Myocyte (in vitro differentiated cells): ENCODE measurements at places on chromosomes 3 and 15. TPM values are rescaled to one million over a fixed set of nuclear protein-coding genes. Genes with fewer than 3 reads are reported as not detected.

SPTSSB gene
- total RNA-seq, result not detected in 2 replicates

SEMA3B gene
- 8.3 and 14.0 TPM in 2 replicates for total RNA-seq

RSRC1 gene
- total RNA-seq, result 29.0 and 34.3 TPM in 2 replicates

IMPG2 gene
- 0.67 and 0.78 TPM in 2 replicates for total RNA-seq

MNS1 gene
- total RNA-seq, result 2.4 and 2.5 TPM in 2 replicates

GHSR gene
- total RNA-seq, result not detected in 2 replicates

MBNL1 gene
- total RNA-seq, result 83.7 and 115 TPM in 2 replicates

NPRL2 gene
- 24.6 and 27.6 TPM in 2 replicates for total RNA-seq

FOXB1 gene
- not detected in 2 replicates for total RNA-seq

EFCAB12 gene
- 0.35 TPM in 1 of 2 replicates, not detected in the other for total RNA-seq

CHDH gene
- total RNA-seq, result 0.05 and 2.4 TPM in 2 replicates

GAP43 gene
- total RNA-seq, result 0.16 TPM in 2 replicates

ZNF80 gene
- 0.10 TPM in 1 of 2 replicates, not detected in the other for total RNA-seq

TAGLN3 gene
- total RNA-seq, result 0.36 and 0.56 TPM in 2 replicates

KNG1 gene
- total RNA-seq, result not detected in 2 replicates

DGKG gene
- 4.3 and 6.3 TPM in 2 replicates for total RNA-seq

VWA5B2 gene
- total RNA-seq, result not detected in 2 replicates

ACVR2B gene
- 2.7 and 2.9 TPM in 2 replicates for total RNA-seq

FEM1B gene
- total RNA-seq, result 55.5 and 58.5 TPM in 2 replicates
